NCI-H1092 (cell line): ENCODE measurements at places on chromosomes 16 and 17.

- no peak for DNase-seq
Observed at GRCh38 chr17:66975614-66976378, 11.3 kb downstream of the CACNG4 start.

DNA sequence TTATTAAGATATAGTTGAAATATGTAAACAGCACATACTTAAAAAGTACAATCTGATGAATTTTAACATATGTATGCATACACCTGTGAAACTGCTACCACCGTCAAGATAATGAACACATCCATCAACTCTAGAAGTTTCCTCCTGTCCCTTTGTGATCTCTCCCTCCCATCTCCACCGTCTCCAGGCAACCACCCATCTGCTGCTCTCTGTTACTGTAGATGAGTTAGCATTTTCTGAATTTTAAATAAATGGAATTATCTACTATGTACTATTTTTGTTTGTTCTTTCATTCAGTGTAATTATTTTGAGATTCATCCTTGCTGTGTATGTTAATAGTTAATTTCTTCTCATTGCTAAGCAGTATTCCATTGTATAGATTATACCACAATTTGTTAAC lies 40.2 kb upstream of the SMPD3 start:
- DNase-seq, result no peak

DNA sequence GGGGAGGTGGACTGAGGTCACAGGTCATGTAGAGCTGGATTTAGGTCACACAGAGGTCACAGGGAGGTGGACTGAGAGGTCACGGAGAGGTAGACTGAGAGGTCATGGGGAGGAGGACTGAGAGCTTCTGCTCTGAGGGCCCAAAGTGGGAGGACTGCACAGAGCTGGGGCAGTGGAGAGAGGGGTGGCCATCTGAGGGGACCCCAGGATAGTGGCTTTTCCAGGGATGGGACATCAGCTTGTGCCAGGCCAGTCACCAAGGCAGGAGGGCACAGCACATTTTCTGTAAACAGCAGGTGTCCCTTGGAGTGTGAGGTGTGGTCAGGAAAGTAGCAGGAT lies 26.1 kb upstream of the JPT2 start:
- no peak for DNase-seq

DNA sequence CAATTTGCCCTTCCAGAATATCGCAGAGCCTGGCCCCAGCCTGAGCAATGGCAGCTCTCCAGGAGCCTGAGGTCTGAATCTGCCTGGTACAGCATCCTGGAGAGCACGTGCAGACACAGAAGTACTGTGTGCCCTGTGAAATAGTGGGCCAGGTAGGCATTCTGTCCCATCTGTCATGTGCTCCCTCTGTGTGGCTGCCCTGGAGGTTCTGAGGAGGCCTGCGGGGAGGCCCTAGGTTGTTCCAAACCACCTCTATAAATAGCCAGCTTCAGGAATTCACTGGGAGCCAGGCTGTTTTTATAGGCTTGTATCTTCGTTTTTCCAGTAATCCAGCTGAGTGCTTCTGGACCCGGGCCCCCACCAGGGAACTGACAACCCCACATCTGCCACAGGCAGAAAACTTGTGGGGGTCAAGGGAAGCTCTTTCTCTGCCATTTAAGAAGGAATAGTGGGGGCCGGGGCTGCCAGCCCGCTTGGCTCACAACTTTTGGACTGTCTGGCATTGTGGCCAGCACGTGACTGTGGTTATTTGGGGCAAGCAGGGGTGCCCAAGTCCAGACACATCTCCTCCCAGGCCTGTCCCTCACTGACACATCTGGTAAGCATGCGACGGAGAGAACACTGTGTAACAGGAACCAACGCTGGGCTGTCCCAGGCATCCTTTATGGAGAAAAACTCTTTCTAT lies 356.3 kb upstream of the TNRC6C start:
- DNase-seq, result no peak

DNA sequence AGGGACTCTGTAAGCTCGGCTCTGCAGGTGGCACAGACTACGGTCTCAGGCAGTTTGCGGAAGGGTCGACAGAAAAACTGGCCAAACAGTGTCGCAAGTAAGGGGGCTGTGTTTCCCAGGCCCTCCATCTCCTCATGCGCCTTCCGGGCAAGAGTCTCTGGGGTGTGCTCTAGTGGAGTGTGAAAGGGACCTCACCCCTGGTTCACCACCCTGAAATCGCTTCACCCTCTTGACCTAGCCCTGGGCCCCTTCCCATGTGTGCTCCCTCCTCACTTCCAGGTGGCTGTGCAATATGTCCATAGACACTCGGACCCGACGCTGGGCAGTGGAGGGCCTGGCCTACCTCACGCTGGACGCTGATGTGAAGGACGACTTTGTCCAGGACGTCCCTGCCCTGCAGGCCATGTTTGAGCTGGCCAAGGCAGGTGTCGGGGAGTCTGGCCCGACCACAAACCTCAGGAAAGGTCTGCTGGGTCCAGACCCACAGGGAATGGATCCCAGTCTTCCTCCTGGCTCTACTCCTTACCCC lies 22.3 kb downstream of the UNC45B start:
- no peak for DNase-seq

GRCh38 chr17:4969047-4969550 lies 1.5 kb upstream of the SPAG7 start:
- no peak for DNase-seq

GRCh38 chr16:27248036-27248435 lies 20.5 kb downstream of the NSMCE1 start:
- no peak for DNase-seq
